Breast epithelium (tissue), 4 donors: ENCODE measurements at places on chromosomes 11 and 22. TPM values are rescaled to one million over a fixed set of nuclear protein-coding genes. Genes with fewer than 3 reads are reported as not detected.

DNA sequence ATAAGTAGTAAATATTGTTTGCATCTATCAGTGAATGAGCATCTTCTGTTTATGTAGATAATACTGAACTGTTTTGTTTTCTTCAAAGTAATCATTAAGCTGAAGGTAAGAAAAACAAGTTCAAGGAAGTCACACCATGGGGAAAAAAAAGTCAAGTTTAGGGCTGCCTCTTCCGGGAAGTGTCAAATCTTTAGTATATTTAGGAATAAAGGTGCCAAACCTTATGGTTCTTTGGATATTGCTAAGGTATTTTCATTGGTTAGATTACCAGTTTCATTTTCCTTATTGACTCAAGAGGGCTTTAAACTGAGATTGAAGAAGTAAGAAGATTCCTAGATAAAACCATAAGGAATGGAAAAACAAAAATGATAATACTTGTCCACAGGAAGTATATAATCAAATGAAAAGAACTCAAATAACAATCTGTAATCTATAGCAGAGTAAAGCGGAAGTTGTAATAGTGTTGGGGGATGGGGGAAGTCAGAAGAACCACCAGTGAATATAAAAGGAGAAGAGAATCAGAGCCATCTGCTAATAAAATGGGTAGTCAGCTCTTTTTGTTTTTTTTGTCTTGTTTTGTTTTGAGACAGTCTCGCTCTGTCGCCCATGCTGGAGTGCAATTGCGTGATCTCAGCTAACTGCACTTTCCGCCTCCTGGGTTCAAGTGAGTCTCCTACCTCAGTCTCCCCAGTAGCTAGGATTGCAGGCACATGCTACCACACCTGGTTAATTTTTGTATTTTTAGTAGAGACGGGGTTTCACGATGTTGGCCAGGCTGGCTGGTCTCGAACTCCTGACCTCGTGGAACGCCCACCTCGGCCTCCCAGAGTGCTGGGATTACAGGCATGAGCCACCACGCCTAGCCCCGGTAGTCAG, 2.3 kb downstream of the ATM start:
- DNase-seq = no peak

- DNase-seq = no peak
Measured at GRCh38 chr11:134598368-134598767, 186.3 kb upstream of the B3GAT1 start.

DNA sequence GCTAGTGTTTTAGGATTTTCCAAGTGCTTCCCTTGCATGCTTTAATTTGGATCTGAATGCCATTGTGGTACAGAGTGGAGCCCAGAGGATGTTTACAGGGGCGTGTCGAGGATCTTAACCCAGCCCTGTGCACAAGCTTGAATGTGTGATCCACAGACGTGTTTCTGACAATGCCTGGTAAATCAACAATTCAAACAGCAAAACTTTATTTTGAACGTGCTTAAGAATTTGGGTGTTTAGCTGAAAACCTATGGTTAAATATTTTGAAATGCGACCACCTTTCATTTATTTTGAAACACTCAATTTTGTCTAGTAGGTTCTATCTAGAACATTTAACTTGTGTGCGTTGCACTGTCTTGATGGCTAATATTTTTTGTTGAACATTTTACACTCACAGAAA, 1.8 kb downstream of the TUBA8 start:
- DNase-seq = no peak

GRCh38 chr22:39282645-39283321, 36.6 kb downstream of the RPL3 start:
- DNase-seq = no peak

- DNase-seq = no peak
Measured at GRCh38 chr22:43315687-43316217, 27.4 kb downstream of the SCUBE1 start.

DNA sequence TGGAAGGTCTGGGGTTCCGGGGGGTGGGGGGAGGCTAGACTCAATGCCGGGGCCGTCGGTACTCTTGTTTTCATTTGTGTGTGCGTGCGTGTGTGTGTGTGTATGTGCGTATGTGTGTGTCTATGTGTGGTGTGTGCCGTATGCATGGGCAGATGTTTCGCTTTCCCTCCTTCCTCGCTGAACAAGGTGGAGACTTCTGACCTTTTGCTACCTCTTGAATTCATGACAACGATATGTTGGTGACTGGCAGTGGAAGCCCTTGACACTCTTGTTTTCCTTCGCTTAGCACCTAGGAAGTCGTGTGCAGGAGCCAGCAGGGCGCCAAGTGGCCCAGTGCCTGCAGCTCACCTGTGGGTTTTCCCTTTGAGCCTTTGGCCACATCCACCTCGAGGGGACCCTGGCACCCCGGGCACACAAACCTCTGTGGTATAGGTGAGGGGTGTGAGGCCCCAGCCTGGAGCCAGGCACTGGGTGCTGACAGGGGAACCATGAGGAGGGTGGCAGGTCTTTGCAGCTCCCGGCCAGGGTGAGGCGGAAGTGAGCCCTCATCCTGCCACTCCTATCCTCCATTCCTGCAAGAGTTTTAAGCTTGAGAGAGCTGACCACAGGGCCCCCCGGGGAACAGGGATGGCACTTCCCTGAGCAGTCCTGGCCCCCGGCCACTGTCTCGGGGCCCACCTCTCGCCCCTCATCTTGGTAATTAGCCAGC, 19.3 kb upstream of the TMEM191C start:
- DNase-seq = no peak

- DNase-seq = no peak
Measured at GRCh38 chr11:30468881-30469280, 117.3 kb downstream of the MPPED2 start.

Gene GP1BB
- 2.9 TPM for total RNA-seq

Gene ADORA2A
- total RNA-seq = 1.8 TPM

Gene ARHGAP32
- 56.6 TPM for total RNA-seq

Gene MS4A6E
- 2.1 TPM for total RNA-seq
